ENCODE measurements at places on chromosomes 11 and 22.

GRCh38 chr22:41397143-41397811 lies 15.5 kb downstream of the TEF start:
- DNase-seq = no peak

DNA sequence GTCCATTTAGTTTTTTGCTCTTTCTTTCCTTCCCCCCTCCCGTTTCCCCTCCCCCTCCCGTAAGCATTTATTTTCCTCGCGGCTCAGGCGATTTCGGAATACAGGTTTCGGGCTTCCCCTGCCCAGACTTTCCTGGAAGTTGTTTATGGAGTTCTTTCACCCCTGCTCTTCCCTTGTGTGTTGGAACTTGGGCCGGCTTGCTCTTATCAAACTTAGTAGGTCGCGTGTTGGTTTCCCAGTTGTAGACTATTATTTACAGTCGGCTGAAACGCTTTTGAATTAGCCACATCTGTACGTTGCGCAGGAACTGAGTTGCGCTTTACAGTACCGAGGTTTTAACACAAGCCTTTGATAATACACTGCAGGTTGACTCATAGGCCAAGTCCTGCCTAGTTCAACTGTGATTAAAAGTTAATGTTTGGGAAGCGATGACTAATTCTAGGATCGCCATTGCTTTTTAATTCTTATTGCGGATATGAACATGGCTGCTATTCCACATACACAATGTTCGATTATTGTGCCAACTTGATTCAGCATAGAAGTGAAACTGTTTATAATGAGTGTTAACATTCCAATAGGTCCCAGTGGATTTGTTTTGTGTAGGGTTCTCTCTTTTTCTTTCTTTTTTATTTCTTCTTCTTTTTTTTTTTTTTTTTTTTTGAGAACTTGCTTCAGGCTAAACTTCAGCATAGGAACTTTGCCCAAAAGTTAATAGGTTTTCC lies 1.7 kb downstream of the YAP1 start:
- no peak for DNase-seq

DNA sequence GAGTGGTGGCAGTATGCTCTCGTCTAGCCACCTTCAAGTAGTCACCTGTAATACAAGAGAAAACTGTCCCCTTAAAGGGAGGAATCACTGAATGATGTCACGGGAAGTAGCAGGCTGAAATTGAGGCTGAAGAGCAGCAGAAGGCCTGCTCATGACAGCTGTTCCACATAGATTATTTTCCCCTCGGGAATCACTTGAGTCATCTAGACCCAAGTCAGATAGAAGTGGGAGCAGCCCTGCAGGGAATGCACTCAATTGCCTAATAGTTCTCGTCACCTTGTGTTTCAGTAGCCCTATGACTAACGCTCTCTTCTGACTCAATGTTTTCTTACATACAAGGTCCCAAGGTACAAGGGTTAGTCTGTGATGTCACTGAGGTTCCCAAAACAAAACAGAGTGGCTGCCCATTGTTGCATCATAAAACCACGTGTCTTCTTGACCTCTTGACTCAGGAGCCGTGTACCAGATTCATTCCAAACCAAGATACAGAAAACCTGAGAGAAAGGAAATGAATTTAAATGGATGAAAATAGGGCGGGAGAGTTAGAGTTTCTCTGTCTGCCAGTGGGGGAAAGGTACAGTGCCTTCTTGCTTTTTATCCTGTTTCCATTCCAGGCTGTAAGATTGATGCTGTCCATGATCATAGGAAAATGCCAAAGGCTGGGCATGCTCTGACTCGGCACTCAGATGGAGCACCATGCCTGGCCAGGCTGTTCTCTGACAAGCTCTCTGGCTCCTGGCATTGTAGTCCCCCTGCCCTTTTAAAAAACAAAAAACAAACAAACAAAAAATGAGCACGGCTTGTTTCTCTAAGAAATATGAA lies 21.6 kb upstream of the C11orf96 start:
- no peak for DNase-seq

DNA sequence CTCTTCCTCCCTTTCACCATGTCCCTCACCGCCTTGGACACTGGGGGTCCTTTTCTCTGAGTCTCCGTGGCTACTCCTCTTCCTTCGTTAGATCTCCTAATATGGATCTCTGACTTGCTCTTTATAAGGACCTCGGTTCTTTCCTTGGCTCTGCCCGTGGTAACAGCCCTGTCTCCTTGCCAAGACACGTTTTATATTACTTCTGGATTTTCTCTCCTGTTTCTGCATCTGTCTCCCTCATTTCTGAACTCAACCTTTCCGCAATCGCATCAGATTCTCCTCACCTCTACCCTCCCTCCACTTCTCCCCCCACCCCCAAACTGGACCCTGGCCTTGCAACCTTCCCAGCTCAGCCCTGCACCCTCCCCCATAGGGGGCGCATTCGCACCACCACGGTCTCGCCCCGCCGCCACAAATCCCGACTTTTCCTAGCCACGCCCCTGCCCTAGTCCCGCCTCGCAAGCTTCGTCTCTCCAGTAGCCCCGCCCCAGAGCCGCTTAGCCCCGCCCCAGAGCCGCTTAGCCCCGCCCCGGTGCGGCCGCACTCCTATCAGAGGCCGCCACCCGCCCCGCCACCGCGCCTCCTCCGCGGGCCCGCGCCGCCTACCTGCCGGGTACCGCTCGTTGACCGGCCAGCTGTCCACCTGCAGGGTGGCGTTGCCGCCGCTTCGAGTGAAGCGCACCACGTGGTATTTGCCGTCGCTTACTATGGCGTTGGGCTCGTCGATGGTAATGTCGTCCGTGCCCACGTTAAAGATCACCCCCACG lies 39.0 kb downstream of the SLC22A12 start:
- no peak for DNase-seq

DNA sequence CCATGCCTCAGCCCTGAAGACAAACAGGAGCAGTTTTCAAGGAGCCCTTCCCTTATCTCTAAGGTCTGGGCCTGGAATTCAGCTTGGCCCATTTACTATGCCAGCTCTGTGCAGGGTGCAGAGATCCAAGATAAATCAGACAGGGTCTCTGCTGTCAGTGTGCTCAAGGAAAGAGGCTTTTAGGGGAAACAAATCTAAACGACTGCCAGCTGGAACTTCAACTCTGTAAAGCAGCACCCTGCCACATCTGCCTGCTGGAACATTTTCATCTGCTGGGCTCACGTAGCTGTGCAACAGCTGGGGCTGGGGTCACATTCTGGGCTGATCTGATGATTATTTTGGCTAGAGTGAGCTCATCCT lies 19.8 kb upstream of the EHF start:
- DNase-seq = no peak

GRCh38 chr11:57539342-57539741 lies 1.9 kb downstream of the SMTNL1 start:
- no peak for DNase-seq

- DNase-seq = no peak
Measured at GRCh38 chr22:23682077-23682476, 8.7 kb upstream of the RGL4 start.

Data from stimulated activated CD4-positive, alpha-beta T cell treated with anti-CD3 and anti-CD28 coated beads, Interleukin-1b, Interleukin-23, amount 100 ng/mL, for 1 hour (primary cell).